ENCODE measurements at places on chromosomes 7 and 10.

DNA sequence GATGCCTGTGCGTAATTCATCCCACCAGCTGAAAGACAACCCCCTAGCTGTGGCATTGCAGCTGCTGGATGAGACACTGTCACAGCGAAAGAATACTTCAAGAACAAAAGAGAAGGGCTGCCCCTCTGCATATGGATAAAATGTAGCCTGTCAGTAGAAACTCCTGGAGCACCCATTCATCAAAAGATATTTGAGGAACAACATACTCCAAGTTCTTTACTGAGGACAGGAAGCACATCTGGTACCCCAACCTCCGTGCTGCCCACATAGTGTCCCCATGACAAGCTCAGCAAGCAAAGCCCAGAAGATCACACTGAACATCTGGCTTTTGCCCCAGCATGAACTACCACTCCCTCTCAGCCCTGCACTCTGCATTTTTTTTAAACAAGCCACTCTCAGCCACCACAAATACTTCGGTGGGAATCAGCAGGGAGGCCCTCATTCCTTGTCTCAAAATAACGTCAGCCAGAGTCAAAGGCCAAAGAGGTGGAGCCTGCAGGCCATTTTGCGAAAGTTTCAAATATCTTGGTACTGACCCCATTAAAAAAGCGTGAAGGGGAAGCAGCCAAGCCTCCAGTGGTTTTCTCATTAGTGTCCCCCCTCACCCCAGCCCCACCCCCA is 1.7 kb downstream of the CREB3L2 start:
- DNase-seq, result no peak

DNA sequence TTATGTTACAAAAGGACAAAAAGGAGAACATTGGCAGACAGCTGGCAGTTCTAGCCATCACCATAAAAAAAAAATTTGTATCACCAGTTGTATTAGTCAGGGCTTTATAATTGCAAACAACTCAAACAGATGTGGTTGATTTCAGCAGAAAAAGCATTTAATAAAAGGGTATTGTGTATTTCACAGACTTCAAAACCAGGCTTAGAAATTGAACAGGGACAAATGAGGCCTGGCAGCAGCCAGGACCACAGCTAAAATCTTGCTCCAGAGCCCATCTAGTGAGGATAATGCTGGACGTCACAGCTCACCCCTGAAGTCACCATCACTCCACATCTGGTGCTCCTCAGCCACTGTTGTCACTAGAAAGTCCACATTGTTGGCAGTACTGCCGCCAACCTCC is 52.9 kb upstream of the CALD1 start:
- DNase-seq, result no peak

DNA sequence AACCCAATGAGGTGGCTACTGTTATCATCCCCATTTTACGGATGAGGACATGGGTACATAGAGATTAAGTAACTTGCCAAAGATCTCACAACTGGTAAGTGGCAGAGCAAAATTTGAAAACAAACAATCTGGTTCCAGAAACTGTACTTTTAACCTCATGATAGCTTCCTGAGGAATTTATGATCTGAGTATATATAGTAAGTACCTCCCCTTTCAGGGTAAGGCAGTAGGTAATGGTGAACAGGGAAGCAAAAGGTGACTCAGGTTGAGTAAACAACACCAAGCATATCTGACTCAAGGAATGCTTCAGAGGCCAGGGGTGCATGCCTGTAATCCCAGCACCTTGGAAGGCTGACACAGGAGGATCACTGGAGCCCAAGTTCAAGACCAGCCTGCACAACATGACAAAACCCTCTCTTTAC is 21.1 kb downstream of the KLLN start:
- no peak for DNase-seq

DNA sequence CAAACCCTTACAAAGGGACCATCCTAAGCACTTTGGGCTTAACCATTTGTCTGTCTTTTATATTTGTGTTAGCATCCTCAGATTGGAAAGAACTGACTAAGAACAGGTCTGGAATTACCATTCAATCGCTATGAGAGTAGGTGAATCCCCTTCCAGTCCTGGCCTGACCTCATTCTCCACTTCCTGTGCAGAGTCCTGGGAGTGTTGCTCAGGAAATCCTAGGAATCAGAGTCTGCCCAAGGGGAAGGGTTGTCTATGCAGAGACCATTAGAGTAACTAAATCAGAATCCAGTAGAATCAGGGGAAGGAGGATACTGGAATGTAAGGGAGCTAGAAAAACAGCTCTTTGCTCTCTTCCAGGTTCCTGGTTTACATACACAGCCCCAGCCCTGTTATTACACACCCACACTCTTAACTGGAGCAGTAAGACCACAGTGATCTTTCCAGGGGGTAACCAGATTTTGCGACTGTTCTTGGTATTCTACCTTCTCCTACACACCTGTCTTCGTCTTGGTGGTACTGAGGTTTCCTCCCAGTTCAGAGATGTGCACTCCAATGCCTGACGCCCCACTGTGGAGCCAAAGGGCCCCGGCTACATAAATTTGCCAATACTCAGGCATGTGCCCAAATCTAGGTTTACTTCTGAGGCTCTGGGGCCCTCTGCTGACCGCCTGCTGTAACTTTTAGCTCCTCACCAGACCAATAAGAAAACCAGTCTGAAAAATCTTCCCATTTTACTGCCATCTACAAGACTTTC is 103.7 kb downstream of the RNF216 start:
- DNase-seq, result no peak

DNA sequence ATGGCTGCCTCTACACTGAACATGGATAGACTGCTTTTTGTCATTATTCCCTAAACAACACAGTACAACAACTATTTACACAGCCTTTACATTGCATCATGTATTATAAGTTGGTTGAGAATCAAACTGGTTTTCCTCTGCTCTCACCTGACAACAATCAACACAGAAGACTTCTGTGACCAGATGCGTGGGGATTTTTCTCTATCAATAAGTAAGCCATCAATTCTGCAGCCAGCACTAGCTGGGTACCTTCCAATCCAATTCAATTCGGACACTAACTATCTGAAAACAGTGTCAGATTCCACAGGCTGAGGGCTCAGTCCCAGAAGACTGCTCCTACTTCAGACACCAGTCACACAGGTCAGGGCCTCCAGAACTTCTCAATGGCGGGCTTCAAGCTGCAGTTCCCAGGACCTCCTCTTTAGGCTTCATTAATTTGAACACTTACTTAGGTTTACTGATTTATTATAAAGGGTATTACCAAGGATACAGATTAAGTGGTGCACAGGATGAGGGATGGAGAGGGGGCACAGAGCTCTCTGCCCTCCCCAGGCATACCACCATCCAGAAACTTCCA is 36.4 kb upstream of the ASL start:
- no peak for DNase-seq

DNA sequence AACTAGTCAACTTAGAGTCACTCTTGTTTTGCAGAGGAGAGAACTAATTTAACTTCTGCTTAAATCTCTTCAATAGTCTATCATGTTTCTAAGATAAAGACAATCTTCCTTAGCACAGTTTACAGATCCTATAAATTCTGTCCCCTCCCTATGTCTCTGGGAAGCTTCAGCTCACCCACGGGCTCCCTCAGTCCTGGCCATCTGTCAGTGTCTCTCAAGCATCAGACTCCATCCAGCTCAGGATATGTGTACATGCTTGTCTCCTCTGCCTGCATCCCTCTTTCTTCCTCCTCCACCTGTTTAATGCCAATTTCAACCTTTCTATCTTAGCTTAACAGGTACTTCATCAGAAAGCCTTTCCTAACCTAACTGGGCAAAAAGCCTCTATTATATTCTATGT is 177.1 kb upstream of the PTER start:
- no peak for DNase-seq

GRCh38 chr10:24419066-24419465 is 210.1 kb downstream of the KIAA1217 start:
- no peak for DNase-seq

DNA sequence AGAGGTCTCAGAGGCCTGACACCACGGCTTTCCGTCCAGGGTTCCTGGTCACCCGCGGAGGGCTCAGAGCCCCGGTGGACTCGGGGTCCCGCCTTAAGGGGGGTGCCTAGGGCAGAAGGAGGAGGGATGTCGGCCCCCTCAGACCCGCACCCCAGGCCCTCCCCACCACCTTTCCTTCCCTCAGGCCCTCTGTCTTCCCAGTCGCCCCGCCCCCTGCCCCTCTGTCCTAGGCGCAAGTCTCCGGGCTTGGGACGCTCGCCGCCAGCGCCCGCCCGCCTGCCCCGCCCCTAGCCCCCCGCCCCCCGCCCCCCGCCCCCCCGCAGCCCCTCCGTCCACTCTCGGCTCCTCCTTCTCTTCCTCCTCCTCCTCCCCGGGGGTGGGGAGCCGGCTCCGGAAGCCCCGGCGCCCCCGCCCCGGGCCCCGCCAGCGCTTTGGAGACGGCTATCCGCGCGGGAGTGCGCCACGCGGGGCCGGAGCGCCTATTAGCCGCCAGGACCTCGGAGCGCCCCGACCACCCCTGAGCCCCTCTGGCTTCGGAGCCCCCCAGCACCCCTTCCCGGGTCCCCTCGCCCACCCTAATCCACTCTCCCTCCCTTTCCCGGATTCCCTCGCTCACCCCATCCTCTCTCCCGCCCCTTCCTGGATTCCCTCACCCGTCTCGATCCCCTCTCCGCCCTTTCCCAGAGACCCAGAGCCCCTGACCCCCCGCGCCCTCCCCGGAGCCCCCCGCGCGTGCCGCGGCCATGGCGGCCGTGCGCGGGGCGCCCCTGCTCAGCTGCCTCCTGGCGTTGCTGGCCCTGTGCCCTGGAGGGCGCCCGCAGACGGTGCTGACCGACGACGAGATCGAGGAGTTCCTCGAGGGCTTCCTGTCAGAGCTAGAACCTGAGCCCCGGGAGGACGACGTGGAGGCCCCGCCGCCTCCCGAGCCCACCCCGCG is at the start of gene AEBP1:
Gene AEBP1 (plus strand): TSS at position 423 of the 937 bp plus-strand sequence. CDS start 321 bp downstream, at position 744.
- DNase-seq, result no peak

Data from activated CD4-positive, alpha-beta T cell treated with anti-CD3 and anti-CD28 coated beads, Interleukin-2, amount 50 U/mL, for 24 hours (primary cell).